ENCODE measurements at places on chromosomes 11 and 22.
A peak's percentile ranks its signal among the peaks of the same experiment; 100 is the strongest.

GRCh38 chr22:37643225-37643847 lies 3.9 kb downstream of the SH3BP1 start:
- DNase-seq = peak; percentile 28

- no peak for DNase-seq
These were observed 36.9 kb downstream of the CNTF start for GRCh38 chr11:58659404-58659803.

- DNase-seq = no peak
These were observed 33.1 kb downstream of the LARGE1 start for GRCh38 chr22:33887173-33887572.

- DNase-seq = no peak
These were observed 42.7 kb downstream of the SLC1A2 start for GRCh38 chr11:35376613-35377012.

DNA sequence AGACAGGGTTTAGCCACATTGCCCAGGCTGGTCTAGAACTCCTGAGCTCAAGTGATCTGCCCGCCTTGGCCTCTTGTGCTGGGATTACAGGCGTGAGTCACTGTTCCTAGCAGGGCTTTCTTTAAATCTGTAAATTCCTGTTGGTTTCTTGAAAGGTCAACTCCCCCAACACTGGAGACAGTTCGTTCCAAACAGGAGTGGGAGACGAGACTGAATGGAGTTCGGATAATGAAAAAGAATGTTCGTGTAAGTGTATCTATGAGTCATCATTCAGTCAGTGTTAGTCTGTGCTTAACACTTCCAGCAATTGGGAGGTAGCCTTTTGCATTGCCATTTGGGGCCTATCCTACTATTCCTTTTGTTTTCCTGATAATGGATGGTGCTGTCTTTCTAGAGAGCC lies 10.0 kb upstream of the BACE1-AS start:
- no peak for DNase-seq

DNA sequence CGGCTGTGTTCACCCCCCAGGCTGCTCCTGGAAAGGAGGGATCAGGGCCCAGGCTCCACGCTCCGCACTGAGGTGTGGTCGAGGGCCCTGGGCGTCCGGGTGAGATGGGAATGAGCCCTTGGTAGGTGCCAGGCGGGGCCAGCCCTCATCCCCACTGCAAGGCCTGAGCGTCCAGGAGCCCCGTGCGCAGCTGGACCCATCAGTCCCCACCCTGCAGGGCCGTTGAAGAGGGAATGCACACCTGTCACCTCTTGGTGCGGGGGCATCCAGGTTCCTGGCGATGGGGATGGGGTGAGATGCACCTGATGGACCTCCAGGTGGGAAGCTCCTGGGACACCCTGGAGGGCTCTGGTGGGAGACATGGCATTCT lies 72.2 kb downstream of the KCNQ1 start:
- no peak for DNase-seq

- DNase-seq = no peak
These were observed 295.1 kb upstream of the ANO5 start for GRCh38 chr11:21897752-21898151.

DNA sequence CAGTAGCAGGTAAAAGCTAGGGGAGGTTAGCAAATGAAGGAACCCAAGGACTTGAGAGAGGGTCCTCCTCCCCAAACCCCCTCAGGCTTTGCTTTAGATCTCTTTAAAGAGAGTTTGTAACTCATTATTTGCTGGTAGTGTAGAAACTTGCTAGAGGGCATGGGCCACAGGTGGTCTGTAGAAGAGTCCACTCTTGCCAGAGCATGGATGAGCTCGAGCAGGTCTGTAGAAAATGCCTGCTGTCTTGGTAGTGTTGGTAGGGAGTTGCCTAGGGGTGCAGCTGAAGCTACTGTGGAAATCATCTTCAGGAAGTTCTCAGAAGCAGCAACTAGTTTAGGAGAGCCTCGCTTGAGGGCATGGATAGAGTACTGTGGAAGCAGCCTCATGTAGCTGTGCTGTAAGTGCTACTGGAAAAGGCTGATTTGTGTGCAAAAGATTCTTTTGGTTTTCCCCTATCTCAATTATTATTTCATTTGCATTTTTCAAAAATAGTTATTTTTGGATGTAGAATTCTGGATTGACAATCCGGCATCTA lies 104.3 kb downstream of the TMEM135 start:
- no peak for DNase-seq

GRCh38 chr11:19676475-19677380 lies 35.9 kb upstream of the NAV2 start:
- peak; percentile 35 for DNase-seq

DNA sequence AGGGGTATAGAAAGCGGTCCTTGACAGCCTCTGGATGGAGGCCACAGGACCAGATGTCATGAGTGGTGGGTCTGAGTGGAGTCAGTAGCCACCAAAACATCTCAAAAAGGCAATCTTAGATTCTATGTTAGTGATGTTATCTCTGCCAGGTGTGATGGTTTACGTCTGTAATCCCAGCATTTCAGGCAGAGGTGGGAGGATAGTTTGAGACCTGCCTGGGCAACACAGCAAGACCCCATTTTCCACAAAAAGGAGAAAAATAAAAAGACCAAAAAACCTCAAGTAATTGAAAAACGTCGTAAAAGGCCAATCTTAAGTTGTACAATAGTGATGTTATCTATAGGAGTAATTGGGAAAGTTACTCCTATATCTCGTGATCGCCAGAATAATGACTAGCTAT lies 3.7 kb upstream of the MTCH2 start:
- DNase-seq = no peak

- DNase-seq = no peak
These were observed 21.1 kb upstream of the KLHL35 start for GRCh38 chr11:75453916-75454655.

GRCh38 chr22:49951000-49951677 lies 9.4 kb upstream of the PIM3 start:
- DNase-seq = peak; percentile 20

DNA sequence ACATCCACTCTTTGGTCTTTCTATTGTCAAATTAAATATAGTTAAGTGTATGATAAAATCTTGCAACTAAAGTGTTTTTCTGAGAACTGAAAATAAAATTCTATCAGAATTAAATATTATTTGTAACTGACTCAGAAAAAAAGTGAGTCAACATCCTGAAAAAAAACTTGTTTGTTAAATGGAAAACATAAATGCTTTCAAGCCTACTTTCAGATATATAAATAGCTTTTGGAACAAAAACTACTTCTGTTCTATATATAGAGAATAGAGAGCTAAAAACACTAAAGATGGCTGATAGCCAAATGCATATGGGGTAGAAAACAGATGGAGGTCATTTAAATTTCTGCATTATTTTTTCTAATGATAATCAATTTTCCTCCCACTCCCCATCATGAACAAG lies 61.8 kb downstream of the PIK3C2A start:
- DNase-seq = no peak

DNA sequence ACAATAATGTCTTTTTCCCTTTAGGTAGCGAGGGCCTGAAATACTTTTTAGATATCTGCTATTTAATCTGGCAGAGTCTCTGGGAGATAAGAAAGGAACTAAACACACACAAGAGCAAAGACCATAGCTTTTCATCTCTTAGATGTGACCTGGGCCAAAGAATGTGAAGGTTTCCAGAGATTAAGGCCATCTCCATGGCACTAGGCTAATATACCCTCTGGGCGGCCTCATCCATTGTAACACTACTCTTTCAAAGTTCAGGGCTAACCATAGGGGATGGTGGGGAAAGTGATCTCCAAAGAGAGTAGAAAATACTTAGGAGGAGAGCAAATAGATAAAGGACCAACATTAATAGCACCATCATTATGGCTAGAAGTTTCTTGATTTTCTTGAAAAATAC lies 326.4 kb downstream of the LRRC4C start:
- no peak for DNase-seq

- DNase-seq = no peak
These were observed 39.4 kb downstream of the TRMU start for GRCh38 chr22:46374663-46375474.

DNA sequence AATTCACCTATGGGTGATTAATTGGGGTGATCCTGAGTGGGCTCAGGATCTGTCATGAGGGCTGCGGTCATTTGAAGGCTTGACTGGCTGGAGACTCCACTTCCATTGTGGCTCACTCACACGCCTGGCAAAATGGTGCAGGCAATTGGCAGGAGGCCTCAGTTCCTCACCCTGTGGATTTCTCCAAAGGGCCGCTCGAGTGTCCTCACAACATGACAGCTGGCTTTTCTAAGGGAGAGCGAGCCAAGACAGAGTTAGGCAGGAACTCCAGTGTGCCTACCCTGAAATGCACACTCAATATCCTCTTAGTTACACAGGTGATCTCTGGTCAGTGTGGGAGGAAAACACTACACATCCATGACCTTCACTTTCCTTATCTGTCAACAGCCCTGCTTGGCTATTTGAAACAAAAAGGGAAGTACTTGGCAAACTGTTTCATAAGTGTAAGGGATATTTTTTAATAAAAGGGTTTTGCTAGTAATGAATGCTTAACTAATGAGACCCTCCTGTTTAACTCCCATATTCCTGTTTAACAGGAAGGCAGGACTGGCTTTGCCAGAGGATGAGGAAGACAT lies 25.7 kb downstream of the OSBP2 start:
- DNase-seq = no peak

DNA sequence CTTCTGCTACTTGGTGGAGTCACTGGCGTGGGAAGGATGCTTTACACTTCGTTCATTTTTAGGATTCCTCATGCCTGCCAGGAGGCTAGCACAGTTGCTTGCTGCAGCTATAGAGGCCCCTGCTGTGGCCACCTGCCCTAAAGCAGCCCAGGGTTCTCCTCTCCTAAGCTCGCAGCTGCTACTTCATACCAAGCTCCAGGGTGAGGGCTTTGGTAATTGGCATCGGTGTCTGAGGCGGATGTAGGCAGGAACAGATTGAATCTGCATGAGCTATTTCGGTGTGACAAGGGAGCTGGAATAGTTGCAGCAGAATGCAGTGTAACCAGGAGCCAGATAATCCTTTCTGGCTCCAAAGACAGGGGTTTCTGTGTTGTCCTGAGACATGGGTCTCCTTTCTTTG lies 133.1 kb downstream of the MICAL2 start:
- DNase-seq = peak; percentile 95

GRCh38 chr11:9498457-9499078 lies 37.8 kb downstream of the ZNF143 start:
- no peak for DNase-seq

GRCh38 chr11:10696468-10697322 lies 3.1 kb upstream of the IRAG1 start:
- no peak for DNase-seq

DNA sequence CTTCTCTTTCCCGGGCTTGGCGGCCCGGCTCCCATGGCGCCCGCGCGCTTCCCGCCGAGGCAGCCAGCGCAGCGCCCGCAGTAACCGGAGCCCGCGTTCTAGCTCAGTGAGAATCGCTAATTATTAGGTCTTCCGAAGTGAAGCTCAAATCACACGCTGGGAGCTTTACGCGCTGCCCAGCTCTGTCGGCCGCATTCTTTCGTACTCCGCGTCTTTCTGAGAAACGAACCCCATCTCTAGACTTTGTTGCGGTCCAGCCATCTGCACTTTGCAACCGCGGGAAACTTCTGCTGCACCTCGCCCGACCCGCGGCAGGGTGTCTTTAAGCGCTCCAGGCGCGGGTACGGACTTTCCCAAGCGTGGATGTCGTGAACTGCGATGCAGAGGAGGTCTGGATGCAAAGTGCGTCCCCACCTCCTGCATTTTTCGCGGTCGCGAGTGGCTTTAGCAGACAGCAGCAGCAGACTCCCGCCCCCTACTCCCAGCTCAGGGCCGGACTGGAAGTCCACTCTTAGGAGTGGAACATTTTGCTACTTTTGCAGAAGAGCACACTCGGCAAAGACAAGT lies 6.0 kb upstream of the PAX6 start:
- peak; percentile 50 for DNase-seq

- no peak for DNase-seq
These were observed 13.2 kb downstream of the MPZL3 start for GRCh38 chr11:118238929-118239328.

DNA sequence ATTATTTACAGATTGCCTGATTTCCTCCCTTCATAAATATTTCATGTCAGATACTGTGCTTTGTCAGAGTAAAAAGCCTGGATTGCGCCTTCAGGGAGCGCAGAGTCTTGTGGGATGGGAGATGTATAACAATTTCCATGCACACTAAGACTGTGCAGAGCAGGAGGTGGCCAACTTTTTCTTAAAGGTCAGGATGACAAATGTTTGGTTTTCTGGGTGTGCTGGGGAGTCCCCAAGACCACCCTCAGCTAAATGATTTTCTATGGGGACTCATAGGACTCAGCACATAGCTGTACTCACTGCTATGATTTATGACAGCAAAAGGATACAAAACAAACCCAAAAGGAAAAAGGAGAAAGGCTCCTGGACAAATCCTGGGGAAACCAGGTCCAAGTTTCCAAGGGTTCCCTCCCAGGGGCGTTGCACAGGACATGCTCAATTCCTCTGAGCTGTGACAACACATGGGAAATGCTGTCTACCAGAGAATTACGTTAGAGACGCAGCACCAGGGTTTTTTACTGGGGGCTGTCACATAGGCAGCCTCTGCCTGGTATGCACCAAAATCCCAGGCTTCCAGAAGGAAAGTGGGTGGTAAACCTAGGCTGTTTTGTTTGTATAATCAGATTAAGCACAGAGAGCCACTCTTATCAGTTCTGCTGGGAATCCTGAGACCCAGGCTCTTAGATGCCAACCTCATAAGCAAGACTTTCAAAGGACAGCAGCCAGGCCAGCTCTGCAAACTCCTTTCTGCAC lies 59.1 kb downstream of the CSNK2A3 start:
- no peak for DNase-seq

GRCh38 chr11:2835296-2835695 lies 50.3 kb downstream of the CDKN1C start:
- DNase-seq = no peak

GRCh38 chr11:113314389-113315301 lies at the start of gene TTC12:
Gene TTC12 (plus strand): TSS chr11:113314583. CDS start chr11:113316258, 1,675 bp downstream.
- DNase-seq = peak; percentile 91

- peak; percentile 36 for DNase-seq
These were observed 4.4 kb downstream of the SLC2A11 start for GRCh38 chr22:23862103-23862502.

- DNase-seq = no peak
These were observed 17.2 kb downstream of the CBX7 start for GRCh38 chr22:39135092-39135896.

GRCh38 chr22:25750569-25751173 lies 8.7 kb downstream of the MYO18B start:
- DNase-seq = no peak
